Muscle of arm (tissue), 14 donors: ENCODE measurements at places on chromosomes 4 and X. TPM values are rescaled to one million over a fixed set of nuclear protein-coding genes. Genes with fewer than 3 reads are reported as not detected.

GRCh38 chr4:80077639-80078038 lies 4.6 kb upstream of the ANTXR2 start:
- no peak for DNase-seq

DNA sequence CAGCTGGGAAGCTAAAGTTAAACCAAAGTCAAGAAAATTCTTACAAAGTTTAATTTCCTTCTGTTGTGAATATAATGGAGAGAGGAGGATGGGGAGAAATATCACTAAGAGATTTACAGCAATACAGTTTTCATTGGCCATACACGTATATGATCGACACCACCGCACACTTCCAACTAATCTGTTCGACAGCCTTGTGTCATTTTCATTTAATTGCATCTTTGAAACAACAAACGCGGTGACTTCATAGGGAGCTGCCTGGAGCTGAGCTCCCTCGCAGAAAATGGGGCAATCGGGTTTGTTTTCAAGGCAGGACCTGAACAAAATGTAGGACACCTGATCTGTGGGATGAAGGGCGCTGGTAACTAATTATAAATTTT lies 1.3 kb downstream of the PTPN13 start:
- DNase-seq: no peak

DNA sequence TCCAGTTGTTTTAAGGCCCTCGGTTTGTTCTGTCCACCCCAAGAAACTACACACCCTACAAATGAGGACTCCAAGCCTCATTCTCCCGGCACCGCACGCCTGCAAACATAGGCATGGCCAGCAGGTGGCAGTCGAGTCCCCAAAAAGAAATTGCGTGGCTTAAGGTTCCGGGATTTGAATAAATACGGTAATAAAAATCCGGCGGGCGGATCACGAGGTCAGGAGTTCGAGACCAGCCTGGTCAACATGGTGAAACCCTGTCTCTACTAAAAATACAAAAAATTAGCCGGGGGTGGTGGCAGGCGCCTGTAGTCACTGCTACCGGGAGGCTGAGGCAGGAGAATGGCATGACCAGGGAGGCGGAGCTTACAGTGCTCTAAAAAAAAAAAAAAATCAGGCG lies 21.8 kb upstream of the CSF2RA start:
- DNase-seq: peak; percentile 65

Gene RNF150
- polyA plus RNA-seq: 32.5 TPM

GRCh38 chr4:139054791-139055505 lies 39.4 kb downstream of the NOCT start:
- DNase-seq: no peak

- peak; percentile 21 for DNase-seq
Measured at GRCh38 chrX:69289046-69289792, 124.0 kb upstream of the PJA1 start.

DNA sequence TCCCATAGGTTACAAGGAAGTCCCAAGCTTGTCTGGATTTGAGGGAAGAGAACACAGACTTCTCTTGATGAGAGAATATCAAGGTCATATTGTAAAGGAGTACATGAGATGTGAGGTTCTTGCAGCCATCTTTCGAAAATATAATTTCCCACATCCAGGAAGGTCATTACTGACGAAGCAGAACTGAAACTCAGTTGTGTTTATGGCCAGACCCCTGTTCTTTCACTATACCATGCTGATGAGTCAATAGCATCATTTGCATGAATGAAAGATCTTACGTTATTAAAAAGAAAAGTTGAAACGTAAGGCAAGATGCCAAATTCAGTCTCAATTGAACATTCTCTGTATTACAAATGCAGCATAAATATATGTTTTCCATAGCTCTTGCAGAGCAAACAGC lies 14.2 kb upstream of the CCDC149 start:
- no peak for DNase-seq

- no peak for DNase-seq
Measured at GRCh38 chr4:108103099-108103862, 65.5 kb downstream of the LEF1 start.

Gene FREM3
- polyA plus RNA-seq: 0.30 TPM

- no peak for DNase-seq
Measured at GRCh38 chrX:144798972-144799371, 448.3 kb upstream of the SPANXN1 start.

DNA sequence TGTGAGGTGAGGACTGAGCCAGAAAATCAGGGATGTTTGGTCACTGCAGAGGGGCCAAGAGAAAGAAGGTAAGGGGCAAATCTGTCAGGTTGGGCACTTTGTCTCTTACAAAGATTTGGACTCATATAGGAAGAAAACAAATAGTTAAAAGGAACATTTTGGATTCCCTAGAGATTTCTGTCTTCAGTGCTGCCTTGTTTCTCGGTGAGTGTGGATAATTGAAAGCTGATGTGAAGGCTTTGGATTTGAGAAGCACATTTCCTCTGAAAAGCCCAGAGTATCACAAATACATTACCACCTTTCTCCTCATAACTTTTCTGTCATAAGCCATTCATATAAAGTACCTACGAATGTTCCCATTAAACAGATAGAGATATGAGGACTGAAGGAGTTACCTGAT lies 107.5 kb downstream of the ATG4A start:
- DNase-seq: no peak

DNA sequence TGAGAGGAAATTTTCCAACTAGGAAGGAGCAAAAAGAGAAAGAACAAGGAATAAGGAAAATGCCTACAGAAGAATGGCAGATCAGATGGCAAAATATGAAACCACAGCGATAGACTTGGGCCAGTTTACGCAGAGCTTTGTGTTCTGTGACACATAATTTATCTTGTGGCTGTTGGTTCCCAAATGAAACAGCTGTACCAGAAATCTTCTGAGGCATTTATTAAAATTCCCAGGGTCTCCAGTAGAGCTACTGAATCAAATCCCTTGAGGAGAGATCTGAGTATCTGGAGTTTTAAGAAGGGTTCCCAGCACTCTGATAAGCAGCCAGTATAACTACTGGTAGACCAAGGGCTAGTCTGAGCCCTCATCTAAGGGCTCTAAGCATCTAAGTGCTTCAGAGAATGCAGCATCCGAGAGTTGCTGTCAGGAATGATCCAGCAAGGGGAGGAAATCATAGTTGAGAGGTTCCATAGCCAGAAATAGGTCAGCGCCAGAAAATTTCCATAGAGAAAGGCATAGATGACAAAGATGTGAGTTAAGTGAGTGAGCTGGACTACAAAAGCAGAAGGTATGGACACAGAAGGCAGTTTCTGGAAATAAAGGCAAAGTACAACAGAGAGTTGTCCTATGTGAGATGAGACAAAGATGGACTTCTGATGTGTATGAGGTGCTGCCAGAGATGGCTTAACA lies 46.3 kb upstream of the FAM241A start:
- no peak for DNase-seq

Gene CCDC120
- 3.0 TPM for polyA plus RNA-seq

DNA sequence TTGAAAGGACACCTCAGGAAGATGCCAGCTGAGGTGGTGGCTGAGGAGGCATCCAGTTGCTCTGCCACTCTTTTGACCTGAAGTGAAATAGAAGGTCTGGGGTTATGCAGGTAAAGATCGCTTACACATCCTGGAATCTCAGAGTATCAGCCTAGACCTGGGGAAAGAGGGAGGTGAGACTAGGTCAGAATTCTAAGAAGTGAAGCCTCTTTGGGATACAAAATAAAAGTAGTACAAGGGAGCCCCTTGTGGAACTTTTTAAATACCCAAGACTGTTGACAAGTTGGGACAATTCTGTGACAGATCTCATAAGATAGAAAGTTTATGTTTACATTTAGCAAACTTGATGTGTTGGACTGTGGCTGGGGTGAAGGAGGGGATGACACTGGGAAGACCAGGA lies 263.1 kb downstream of the SPRY1 start:
- DNase-seq: no peak

Gene DACH2
- 0.63 TPM for polyA plus RNA-seq

Gene OGT
- polyA plus RNA-seq: 133 TPM

Gene SPANXA1
- polyA plus RNA-seq: not detected

- DNase-seq: no peak
Measured at GRCh38 chr4:14259936-14260335, 632.4 kb upstream of the BOD1L1 start.

DNA sequence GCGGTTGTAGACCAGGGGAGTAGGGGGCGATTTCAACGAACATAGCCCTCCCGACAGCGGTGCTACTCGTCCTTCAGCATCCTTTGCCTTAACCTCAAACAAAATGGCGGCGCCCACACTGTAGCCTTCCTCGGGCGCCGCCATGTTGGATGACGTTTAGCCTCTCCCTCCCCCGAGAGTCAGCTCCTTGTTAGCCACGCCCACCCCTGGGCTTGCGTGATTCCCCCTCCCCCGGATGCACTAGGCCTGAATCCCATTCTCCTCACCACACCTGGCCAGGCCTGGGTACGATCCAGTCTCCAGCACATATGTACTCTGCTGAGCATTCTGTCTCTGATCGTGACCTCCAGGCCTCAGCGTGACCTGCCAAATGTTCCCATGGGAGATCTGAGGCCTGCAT lies 49.0 kb upstream of the ZNF157 start:
- DNase-seq: peak; percentile 54

GRCh38 chrX:123905332-123905731 lies 45.5 kb downstream of the XIAP start:
- no peak for DNase-seq

- peak; percentile 41 for DNase-seq
Measured at GRCh38 chr4:15414551-15415091, 13.2 kb upstream of the C1QTNF7 start.

DNA sequence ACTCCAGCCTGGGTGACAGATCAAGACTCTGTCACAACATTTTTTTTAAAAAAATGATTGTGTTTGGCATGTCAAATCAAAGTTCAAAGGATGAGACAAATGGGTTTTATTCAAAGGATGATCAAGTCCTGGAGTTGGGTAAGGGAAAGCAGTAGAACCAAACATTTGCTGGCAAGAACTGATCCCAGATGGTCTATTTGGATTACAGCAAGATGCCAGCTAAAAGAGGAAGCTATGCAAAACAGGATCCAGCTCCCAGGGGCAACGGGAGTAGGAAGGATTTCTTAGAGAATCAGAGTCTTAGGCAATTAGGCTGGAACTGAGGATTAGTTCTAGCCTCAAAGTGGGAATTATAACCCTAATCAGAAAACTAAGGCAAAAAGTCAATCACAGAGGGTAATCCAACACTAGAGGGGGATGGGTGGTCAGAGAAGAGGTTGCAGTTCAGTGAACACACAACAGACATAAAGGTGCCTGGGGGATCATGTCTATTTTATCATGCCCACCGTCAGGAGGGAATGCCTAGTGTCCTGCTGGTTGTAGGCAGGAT lies 133.0 kb upstream of the PLS3 start:
- no peak for DNase-seq

- peak; percentile 69 for DNase-seq
Measured at GRCh38 chrX:103918571-103919269, 43.7 kb upstream of the TMSB15B start.

GRCh38 chr4:4480685-4481398 lies 61.0 kb downstream of the STX18 start:
- DNase-seq: peak; percentile 12

Gene MAGEA9B
- not detected for polyA plus RNA-seq

GRCh38 chr4:55157559-55158277 lies 32.3 kb upstream of the KDR start:
- no peak for DNase-seq

Gene CT45A10
- polyA plus RNA-seq: not detected
